Stimulated activated CD8-positive, alpha-beta memory T cell treated with anti-CD3 and anti-CD28 coated beads, Interleukin-12 subunit alpha, Interleukin-12 subunit beta, amount 100 ng/mL, for 4 hours (primary cell): ENCODE measurements at places on chromosomes 11 and 22.

GRCh38 chr11:64251753-64252002 lies 348 bp downstream of the PLCB3 start:
- no peak for DNase-seq

DNA sequence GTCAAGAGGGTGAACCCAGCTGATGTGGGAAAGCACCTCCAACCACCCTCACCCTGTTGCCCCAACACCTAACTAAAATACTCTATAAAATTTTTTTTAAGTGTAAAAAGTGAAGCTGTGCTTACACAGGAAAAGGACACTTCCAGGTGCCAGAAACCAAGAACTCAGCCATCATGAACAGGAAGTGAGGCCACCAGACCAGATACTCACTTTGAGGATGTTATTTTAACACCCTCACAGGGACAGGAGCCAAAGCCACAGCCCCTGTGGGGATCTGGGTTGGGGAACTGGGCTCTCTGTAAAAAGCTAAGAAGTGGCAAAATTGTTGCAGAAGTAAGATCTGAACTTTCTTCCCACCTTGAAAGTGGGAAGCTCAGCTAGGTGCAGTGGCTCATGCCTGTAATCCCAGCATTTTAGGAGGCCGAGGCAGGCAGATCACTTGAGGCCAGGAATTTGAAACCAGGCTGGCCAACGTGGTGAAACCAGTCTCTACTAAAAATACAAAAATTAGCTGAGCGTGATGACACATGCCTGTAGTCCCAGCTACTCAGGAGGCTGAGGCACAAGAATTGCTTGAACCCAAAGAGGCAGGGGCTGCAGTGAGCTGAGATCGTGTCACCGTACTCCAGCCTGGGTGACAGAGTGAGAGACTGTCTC lies 3.8 kb downstream of the RSPH14 start:
- DNase-seq = peak; percentile 37

GRCh38 chr11:121095561-121095960 lies 5.5 kb upstream of the TECTA start:
- DNase-seq = no peak

DNA sequence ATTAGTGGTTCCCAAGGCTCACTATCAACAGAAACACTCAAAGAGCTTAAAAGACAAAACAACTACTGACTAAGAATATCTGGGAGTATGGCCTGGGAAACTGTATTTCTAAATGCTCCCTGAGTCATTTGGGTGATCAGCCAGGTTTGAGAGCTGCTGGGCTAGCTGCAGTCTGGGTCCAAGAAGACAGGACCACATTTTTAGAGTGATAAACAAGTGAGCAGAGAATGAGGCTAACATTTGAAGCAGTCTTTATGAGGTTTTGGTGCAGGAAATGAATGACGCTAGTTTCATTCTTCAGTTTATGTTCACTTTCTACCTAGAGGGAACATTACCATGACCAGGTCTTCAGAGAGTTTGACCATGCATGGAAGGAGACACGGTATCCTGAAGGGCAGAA lies 97.7 kb downstream of the TEAD1 start:
- no peak for DNase-seq

- DNase-seq = no peak
These were observed 58.3 kb downstream of the CEP164 start for GRCh38 chr11:117385906-117386305.

GRCh38 chr11:27331981-27332380 lies 31.0 kb downstream of the CCDC34 start:
- DNase-seq = no peak

DNA sequence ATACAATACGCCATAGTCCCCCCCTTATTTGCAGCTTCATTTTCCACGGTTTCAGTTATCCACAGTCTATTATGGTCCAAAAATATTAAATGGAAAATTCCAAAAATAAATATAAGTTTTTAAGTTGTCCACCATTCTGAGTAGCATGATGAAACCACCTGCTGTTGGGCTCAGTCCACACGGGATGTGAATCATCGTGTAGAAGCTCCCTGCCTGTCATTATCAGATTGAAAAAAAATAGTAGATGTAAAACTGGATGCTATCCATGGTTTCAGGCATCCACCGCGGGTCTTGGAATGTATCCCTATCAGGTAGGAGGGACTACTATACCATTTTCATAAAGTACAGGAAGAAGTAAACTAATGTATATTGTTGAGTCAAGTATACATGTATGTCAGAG lies 127.4 kb downstream of the TTC17 start:
- no peak for DNase-seq

- no peak for DNase-seq
These were observed 149.1 kb downstream of the MAML2 start for GRCh38 chr11:96193745-96194443.

- no peak for DNase-seq
These were observed 6.7 kb downstream of the IL18 start for GRCh38 chr11:112156956-112157766.

- DNase-seq = no peak
These were observed 830.0 kb downstream of the NTM start for GRCh38 chr11:132200353-132200936.

DNA sequence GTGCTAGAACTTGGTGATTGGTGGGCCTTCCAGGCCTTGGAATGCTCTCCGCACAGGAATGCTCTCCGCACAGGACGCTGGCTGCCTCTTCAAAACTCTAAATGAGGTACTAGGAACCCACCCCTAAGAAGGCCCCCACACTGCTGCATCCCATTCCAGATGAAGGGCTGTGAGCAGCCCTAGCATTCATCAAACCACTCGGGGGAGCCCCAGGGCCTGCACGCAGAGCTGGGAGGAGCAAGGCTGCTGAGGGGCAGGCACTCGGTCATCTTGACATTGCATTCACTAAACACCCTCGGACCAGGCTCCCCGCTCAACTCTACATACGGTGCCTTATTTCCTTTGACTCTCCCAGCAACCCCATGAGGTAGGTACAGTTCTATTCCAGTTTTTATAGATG lies 49.2 kb upstream of the EMID1 start:
- no peak for DNase-seq

- DNase-seq = no peak
These were observed 198.5 kb upstream of the NCAM1 start for GRCh38 chr11:112762707-112763090.

DNA sequence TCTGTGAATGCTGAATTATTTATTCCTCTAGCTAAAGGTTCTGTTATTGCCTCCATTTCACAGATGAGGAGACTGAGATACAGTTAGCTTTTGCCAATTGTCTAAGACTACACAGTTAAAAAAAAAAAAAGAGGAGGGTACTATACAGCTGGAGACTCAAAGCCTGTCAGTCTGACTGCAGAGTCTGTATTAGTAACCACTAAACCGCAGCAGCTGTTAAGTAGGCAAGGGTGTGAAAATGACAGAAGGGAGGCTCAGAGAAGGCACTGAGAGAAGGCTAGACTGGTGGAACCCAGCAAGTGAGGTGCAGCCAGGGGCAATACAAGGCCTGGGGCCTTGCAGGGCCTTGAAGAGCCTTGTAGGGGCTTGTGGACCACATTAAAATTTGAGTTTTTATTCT lies 181.2 kb downstream of the CSNK2A3 start:
- DNase-seq = peak; percentile 31

DNA sequence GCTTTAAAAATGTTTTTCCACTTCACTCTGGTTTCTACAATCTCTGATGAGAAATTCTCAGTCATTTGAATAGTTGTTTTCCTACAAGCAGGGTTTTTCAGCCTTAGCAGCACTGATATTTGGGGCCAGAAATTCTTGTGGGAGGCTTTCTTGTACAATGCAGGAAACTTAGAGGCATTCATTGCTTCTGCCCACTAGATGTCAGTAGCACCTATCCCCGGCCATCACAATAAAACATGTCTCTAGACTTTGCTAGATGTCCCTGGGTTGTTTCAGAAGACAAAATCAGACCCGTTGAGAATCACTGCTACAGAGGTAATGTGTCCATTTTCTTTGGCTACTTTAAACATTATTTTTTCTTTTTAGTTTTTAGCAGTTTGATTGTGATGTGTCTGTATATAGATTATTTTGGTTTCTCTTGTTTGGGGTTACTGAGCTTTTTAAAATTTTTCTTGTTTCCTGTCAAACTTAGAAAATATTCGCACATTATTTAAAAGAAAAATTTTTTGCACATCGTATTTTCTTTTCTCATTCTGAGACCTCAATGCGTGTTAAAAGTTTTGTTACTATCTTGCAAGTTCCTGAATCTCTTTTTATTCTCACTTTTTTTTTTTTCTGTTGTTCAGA lies 60.8 kb upstream of the CCDC179 start:
- DNase-seq = no peak

GRCh38 chr11:9714272-9714940 lies 50.5 kb downstream of the SWAP70 start:
- no peak for DNase-seq

DNA sequence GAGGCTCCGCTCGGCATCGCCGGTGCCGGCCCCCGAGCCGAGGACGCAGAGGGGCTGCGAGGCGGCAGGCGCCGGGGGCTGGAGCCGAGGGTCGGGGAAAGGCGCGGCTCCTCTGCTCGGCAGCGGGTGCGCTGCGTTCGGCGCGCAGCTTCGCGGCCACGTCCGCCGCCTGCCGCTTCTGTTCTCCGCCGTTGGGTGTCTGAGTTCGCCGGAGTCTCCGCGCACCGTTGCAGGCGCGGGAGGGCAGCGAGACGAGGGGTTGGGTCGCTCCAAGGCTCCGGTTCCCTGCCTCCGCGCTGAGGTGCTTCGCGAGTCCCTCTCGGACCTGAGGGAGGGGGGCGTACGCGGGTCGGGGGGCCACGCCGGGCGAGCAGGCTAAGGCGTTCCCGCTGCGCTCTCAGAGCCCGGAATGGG lies 347 bp downstream of the MN1 start:
- DNase-seq = no peak

GRCh38 chr11:121590772-121591404 lies 138.1 kb upstream of the SORL1-AS1 start:
- DNase-seq = no peak

- DNase-seq = no peak
These were observed 7.6 kb downstream of the SLC39A13 start for GRCh38 chr11:47415949-47416472.

DNA sequence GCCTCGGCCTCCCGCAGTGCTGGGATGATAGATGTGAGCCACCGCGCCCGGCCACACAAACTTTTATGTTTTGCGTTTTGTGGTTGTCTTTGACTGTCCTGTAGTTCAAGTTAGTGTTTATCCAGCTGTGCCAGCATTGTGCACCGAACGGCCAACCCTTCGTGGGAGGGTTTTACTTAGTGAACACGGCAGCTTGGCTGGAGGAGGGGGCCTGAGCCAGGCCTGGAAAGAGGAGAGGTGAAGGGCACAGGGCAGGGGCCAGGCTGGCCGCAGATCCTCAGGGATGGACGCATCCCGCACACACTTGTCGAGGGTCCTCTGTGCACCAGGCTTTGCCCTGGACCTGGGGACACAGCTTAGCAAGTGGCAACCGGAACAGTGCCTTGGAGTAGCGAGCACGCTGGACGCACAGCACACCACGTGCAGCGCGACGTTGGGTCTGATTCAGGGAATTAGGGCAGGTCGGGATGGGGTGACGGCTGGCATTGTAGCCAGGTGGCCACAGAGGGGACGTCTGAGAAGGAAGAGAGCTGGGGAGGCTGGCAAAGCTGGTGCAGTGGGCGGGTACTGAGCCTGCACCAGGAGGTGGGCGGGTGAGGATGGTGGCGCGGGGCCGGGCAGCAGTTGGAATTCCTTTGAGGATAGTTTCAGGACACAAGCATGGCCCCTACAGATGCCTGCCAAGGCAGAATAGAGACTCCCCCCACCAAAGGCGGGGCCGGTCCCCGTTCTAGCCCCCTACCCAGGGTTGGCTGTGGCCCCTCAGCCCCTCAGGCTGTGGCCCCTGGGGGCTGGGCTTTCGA lies 13.4 kb downstream of the EPS8L2 start:
- no peak for DNase-seq

DNA sequence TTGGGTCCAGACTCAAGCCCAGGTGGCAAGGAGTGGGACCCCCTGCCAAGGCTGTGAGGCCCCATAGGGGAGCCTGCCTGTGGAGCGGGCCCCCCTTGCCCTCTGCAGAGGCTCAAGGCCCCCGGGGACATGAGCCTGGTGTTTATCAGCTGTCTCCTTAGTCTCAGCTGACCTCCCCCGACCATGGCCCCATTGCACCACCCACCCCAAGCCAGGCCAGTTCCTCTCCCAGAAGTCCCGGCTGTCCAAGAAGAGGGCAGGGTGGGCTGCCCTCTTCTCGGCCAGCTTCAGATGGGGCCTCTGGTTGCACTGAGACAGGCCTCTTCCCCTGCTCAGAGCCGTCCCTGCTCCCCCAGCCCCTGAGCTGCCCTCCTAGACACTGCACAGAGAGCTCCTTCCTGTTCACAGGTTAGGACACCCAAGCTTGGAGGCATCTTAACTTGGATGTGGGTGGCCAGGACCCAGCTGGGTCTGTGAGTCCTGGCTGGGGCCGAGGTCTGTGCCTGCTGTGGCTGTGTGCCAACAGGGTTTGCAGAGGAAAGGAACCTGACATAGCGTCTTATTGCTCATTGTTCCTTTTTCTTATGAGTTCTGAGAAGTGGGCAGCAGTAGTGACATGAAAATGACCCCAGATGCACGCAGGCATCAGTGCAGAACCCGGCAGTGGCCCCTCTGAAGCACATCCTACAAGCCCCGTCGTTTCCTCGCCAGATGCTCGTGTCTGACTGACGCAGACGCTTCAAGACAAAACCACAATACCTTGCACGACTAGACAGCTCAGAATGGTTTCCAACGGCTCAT lies 5.4 kb downstream of the TRABD start:
- peak; percentile 50 for DNase-seq

DNA sequence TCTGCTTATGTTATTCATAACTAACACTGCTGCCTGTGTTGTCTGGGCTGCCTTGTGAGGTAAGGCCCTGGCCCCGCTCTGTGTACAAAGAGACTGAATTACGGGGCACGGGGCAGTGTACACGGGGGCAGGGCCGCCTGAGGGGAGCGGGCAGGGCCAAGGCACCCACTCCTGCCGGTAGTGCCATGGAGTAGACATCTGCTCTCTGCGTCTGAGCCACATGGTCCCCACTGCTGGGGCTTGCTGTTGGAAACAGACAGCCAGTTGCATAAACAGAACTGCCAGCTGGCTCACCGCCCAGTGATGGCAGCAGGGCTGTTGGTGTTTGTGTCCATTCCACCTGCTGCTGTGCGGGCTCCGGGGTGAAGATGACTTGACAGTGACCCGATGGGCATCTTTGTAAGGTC lies 19.8 kb downstream of the FAM118A start:
- no peak for DNase-seq

GRCh38 chr11:117232092-117232878 lies at the start of gene RNF214:
TSS of gene RNF214 (plus strand) at chr11:117232671. CDS start at chr11:117234273, 1,602 bp downstream.
- DNase-seq = peak; percentile 69

DNA sequence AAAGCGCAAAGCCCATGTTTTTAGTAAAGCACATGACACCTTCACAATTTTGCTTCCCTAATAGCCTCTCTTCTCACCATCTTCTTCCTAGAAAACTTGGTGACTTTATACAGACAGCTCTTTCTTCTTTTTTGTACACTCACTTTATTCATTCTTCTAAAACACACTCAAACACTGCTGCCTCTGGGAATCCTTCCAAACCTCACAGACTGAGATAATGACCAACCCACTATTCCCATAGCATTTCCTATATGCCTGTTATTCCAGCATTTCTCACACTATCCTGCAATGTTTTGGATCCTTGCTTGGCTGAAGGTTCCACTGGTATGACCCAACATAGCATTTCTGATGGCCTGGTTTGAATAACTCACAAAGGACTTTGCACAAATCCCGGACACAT lies 442.1 kb upstream of the CCDC90B start:
- no peak for DNase-seq
